ENCODE measurements at places on chromosomes 5 and 9.

DNA sequence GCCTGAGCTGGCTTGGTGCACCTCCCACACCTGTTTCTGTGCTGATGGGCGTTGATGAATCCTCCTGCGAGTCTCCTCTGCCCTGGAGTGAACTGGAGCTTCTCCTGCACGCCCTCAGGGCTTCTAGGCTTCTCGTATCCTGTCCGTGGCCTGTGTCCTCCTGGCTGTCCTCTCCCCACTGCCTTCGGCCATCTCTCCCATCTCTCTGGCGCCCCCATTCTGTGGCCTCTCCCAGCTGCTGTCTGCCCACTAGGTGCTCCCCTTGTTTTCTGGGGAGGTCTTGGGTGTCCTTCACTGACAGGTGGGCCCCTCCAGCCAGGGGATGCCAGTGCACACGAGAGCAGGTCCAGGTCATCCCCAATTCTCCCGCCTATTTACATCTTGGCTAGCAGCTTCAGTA lies 28.8 kb downstream of the AHRR start:
- DNase-seq, result no peak
- no peaks in the 10 kb centered on the region for H3K4me1 ChIP-seq
- H3K27me3 ChIP-seq, result peaks cover 32% of the 10 kb centered on the region
- peaks cover 10% of the 10 kb centered on the region for H3K36me3 ChIP-seq

- no peak overlapping the region for H3K27ac ChIP-seq
- no peak for DNase-seq
- H3K27me3 ChIP-seq, result no peaks in the 10 kb centered on the region
- H3K36me3 ChIP-seq, result peaks cover 7% of the 10 kb centered on the region
- H3K4me3 ChIP-seq, result no peak overlapping the region
- H3K4me1 ChIP-seq, result no peaks in the 10 kb centered on the region
Measured at GRCh38 chr5:132714456-132715307, 22.7 kb downstream of the KIF3A start.

DNA sequence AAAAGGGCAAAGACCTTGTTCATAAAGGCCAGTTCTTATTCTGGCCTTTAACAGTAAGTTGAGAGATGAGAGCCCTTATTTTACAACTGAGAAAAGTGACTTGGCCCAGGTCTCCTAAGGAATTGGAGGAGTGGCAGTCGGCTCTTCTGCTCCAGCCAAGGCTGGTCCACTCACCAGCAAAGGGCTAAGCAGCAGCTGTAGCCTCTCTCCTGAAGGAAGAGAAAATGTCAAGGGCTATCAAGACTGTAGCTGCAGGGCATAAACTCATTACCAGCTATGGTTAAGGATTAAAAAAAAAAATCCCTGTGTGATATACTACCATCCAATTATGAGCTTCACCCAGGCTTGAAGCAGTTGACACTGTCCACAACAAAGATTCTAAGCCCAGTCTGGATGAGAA lies 138.6 kb upstream of the RAD23B start:
- H3K27me3 ChIP-seq, result no peaks in the 10 kb centered on the region
- no peaks in the 10 kb centered on the region for H3K36me3 ChIP-seq
- H3K4me3 ChIP-seq, result no peak overlapping the region
- DNase-seq, result no peak
- no peak overlapping the region for H3K27ac ChIP-seq

GRCh38 chr5:61532983-61533382 lies 200.9 kb downstream of the ZSWIM6 start:
- peak overlapping the region; percentile 74 for H3K27ac ChIP-seq
- H3K27me3 ChIP-seq, result no peaks in the 10 kb centered on the region
- no peak overlapping the region for H3K4me3 ChIP-seq
- peaks cover 26% of the 10 kb centered on the region for H3K36me3 ChIP-seq
- peaks cover 31% of the 10 kb centered on the region for H3K4me1 ChIP-seq
- no peak for DNase-seq

- peak overlapping the region; percentile 75 for H3K4me3 ChIP-seq
- peaks cover 25% of the 10 kb centered on the region for H3K4me1 ChIP-seq
- DNase-seq, result no peak
- H3K27me3 ChIP-seq, result no peaks in the 10 kb centered on the region
- H3K27ac ChIP-seq, result peak overlapping the region; percentile 90
Measured at GRCh38 chr9:34612788-34613390, 992 bp upstream of the RPP25L start.

DNA sequence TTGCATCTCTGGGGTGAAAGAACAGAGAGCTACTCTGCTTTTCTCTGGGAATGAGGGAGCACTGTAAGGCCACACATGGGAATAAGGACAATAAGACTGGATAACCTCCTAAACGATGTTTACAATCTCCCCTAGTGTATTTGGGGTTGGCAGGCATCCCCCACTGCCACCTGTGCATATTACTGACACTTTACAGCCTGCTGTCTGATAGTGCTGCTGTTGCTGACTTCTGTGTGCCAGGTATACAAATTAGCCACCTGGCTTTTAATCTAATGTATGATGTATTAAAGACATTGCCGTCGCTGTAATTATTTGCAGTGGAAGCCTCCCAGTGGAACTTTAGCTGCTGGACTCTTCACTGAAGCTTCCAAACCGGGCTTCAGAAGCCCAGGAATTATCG lies 4.4 kb upstream of the SHISAL2B start:
- peaks cover 6% of the 10 kb centered on the region for H3K4me1 ChIP-seq
- DNase-seq, result no peak
- H3K4me3 ChIP-seq, result no peak overlapping the region
- H3K27ac ChIP-seq, result no peak overlapping the region
- H3K27me3 ChIP-seq, result peaks cover 35% of the 10 kb centered on the region

GRCh38 chr5:157186309-157187045 lies 5.8 kb downstream of the ITK start:
- H3K4me3 ChIP-seq, result no peak overlapping the region
- H3K36me3 ChIP-seq, result no peaks in the 10 kb centered on the region
- H3K27ac ChIP-seq, result no peak overlapping the region

DNA sequence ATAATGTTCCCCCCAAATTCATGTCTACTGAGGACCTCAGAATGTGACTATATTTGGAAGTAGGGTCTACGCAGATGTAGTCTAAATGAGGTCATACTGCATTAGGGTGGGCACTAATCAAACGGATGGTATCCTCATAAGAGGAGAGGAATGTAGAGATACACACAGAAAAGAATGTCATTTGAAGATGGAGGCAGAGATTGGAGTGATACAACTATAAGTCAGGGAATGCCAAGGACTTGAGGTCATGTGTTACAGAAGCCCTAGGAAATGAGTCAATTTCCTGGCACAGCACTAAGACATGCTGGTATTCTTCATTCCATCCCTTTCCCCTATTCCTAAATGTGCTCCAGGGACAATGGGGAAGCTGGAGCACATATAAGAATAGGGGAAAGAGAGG lies 758 bp upstream of the PDCD1LG2 start:
- no peak for DNase-seq
- H3K27ac ChIP-seq, result no peak overlapping the region
- no peak overlapping the region for H3K4me3 ChIP-seq

GRCh38 chr5:81162501-81162900 lies 70.6 kb upstream of the CKMT2 start:
- peaks cover 15% of the 10 kb centered on the region for H3K4me1 ChIP-seq
- no peak overlapping the region for H3K4me3 ChIP-seq
- no peaks in the 10 kb centered on the region for H3K27me3 ChIP-seq
- DNase-seq, result no peak
- no peak overlapping the region for H3K27ac ChIP-seq

GRCh38 chr5:14929293-14930065 lies 57.9 kb upstream of the ANKH start:
- DNase-seq, result no peak
- no peaks in the 10 kb centered on the region for H3K36me3 ChIP-seq
- H3K27me3 ChIP-seq, result no peaks in the 10 kb centered on the region
- H3K4me3 ChIP-seq, result no peak overlapping the region
- H3K27ac ChIP-seq, result peak overlapping the region; percentile 43

- DNase-seq, result no peak
- H3K27ac ChIP-seq, result peak overlapping the region; percentile 44
- no peak overlapping the region for H3K4me3 ChIP-seq
- peaks cover 5% of the 10 kb centered on the region for H3K36me3 ChIP-seq
- H3K4me1 ChIP-seq, result peaks cover 72% of the 10 kb centered on the region
Measured at GRCh38 chr5:167950126-167950721, 341.2 kb upstream of the WWC1 start.
